ENCODE measurements at places on chromosomes 5 and 9.

- DNase-seq = no peak
Measured at GRCh38 chr9:131668439-131669268, 71.2 kb downstream of the RAPGEF1 start.

GRCh38 chr9:132702254-132702653 lies 32.0 kb downstream of the GTF3C4 start:
- no peak for DNase-seq

- DNase-seq = no peak
Measured at GRCh38 chr5:38341056-38341455, 82.7 kb downstream of the EGFLAM start.

DNA sequence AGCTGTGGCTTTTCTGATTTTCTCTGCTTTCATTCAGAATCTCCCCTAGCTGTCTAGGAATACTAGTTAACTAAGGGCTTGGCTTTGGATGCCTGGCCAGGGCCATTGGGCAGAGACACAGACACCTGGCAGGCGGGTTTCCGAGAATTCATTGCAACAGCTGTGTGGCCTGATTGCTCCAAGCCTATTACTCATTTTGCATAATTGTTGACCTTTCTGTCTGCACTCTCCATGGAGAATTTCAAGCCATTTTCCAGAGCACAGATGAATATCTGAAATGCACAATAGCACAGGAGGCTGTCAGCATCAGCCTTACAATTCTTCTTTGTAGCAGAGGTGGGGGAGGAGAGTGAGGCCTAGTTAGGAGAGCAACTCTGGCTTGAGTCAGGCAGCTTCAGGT lies 310.5 kb downstream of the DMAC1 start:
- no peak for DNase-seq

DNA sequence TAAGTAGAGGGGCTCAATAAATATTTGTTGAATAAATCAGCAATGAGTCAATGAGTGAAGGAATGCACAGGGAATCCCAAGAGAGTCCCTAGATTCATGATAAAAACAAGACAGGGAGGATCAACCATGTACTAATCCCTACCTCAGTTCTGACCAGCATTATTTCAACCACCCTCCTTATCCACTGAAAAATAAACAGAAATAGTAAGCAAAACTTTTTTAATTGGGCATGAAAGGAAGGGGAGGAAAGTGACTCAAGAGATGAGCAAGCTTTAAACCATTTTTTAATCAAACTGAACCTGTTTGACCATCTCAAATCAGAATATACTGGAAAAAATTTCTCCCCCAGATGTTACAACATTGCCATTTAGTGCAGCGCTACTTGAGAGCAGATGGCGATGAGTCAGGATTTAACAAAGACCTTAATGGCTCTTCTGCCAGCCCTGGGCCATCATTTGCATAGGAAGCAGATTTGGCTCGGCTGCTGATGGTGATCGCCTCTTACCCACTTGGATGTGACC lies 194.8 kb upstream of the SLC30A5 start:
- no peak for DNase-seq

GRCh38 chr5:143177263-143177983 lies 226.1 kb downstream of the NR3C1 start:
- peak; percentile 15 for DNase-seq

DNA sequence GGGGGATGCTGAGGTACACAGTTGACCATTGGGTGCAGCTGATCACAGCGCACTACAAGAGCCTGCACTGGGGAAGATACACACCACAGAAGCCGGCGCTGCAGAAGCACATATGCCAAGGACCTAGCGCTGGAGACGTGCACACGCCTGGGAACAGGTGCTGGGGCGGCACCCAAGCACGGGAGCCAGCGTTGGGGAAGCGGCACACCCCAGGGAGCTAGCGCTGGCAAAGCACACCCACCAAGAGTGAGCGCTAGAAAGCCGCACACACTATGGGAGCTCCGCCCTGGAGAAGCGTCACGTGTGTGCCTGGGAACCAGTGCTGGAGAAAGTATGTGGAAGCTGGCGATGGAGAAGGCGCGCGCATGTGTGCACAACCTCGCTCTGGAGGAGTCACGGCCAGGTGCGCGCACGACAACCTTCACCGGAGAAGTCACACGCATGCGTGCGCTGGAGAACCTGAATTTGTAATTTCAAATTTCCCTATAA lies 4.5 kb downstream of the FANCC start:
- DNase-seq = peak; percentile 64

GRCh38 chr9:3262826-3263529 lies 262.8 kb downstream of the RFX3 start:
- no peak for DNase-seq

Measured in anterior cingulate cortex (tissue), 58 donors.